Sigmoid colon (tissue), 7 donors: ENCODE measurements at places on chromosomes 11 and 22. TPM values are rescaled to one million over a fixed set of nuclear protein-coding genes. Genes with fewer than 3 reads are reported as not detected.

DNA sequence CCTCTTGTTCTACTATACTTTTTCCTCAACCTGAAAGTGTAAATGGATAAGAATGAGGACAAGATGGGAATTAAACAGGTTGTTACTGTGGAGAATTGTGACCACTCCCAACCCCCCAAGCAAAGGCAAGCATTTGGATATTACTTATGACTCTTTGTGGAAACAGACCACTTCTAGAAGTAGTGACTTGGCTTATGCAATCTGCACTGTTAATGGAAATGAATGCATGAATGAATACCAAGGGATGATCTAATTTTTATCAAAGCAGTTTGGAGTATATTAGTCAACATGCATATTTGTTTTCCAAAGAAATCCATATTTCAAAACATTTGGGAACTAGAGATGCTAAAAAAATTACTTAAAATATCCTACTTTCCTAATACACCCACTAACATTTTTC is 35.3 kb downstream of the AMOTL1 start:
- no peak for DNase-seq

DNA sequence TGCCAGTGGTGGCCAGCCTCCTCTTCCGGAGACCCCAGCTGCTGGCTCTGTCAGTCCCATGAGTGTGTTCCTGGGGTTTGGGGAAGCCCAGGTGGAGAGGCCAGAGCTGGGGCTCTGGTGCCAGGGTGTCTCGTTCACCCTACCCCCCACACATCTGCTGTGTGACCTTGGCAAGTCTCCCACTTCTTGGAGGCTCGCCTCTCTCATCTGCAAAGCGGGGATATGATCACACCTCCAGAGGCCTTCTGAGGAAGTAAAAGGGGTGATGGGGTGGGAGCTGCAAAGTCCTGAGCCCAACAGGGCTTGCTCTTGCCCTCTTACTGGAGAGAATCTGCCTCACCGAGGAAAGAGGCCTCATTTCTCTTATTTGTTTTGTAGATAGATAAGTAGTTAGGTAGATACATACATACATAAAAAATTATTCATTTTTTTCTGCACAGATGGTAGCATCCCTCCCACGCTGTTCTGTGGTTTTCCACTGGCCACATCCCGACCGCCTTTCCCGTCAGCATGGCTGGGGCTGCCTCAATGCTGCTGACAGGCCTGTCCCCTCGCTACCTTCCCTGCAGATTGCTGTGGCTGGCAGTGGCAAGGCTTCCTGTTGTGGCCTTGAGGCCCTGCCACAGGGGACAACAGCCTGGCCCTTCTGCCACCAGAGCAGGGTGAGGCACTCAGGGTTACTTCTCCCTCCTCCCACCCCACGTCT is 23.9 kb downstream of the MYO7A start:
- no peak for DNase-seq

DNA sequence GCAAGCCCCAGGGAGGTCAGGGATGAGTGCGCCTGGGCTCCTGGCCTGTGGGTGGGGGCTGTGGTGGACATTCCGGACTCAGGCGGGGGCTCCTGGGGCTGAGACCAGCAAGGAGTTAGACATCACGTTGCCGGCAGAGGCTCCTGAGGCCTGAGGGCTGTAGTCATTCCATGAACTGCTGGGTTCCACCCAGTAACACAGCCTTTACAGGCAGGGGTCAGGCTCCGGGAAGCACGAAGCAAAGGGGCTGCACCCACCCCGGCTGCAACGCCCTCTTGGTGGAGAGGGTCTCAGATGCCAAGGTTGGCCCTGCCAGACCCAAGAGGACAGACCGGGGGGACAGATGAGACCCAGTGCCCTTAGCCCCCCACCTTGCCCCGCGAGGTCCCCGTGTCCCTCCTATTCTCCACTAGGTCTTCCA is 9.0 kb downstream of the TNNT3 start:
- DNase-seq, result no peak

The TEX54 gene
- 2.1 TPM for total RNA-seq

- DNase-seq, result peak; percentile 73
These were observed 56.9 kb downstream of the PARVA start for GRCh38 chr11:12434325-12434654.

DNA sequence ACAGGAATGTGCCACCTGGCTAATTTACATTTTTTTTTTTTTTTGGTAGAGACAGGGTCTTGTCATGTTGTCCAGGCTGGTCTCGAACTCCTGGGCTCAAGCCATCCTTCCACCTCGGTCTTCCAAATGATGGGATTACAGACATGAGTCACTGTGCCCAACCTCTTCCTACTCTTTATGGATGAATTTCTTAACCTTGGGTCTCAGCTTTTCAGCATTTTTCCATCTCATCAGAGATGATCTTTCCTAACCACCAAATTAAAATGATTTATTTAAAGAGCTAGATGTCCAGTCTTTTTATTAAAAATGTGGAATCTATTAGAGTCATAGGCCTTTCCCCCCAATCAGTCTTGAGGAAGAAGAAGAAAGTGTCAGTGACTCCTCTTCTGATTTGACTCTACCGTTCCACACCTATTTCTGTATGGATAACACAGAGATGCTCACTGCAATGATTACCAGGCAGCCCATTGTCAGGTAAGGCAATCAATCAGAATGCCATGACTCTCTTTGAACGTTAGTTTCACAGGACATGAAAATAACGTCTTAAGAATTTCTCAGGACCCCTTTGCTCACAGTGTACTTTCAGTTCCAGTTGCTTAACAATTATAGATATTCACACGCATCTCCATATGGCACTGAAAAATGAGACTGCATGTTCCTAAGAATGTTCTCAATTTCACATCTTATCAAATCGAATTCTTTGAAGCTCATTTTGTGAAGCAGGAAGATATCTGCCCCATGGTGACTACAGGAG is 51.0 kb downstream of the MIAT start:
- no peak for DNase-seq

GRCh38 chr11:32429477-32429876 is 5.9 kb downstream of the WT1 start:
- no peak for DNase-seq

DNA sequence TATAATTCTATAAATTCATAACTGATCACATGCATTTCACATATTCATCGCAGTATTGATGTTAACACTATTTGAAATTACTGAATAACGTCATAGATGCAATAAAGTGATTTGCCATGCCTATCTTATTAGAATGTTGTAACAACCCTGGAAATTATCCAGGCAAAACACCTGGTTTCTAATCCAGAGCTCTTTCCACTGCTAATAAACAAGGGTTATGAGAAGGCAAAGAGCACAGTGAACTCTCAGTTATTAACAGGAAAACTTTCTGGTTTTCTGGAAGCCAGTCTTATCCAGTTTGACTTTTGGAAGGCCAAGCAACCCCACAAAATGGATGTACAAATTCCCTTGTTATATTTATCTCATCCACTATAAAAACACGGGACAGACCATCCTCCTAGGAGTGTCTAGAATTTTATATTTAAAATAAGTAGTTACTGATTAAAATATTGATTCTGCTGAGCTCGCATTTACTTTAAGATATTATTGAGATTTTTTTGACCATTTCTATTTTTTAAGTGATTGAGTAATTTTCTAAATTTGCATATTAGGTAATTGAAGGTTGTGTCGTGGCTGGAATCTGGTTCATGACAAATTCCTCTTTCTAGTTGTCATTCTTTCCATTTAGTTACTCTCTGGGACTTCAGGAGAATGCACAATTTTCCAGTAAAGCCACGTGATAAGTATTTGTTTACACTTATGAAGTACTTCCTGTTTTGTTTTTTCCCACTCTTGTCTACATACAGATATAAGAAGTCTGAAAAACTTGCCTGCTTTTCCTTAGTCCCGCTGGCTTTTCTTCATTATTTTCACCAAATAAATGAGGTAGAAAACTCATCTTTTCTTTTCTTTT is 47.9 kb downstream of the DCUN1D5 start:
- DNase-seq, result no peak

- no peak for DNase-seq
These were observed 19.1 kb downstream of the ST14 start for GRCh38 chr11:130178441-130179339.

The LRRC10B gene
- total RNA-seq, result 4.4 TPM

- no peak for DNase-seq
These were observed 119.1 kb downstream of the MN1 start for GRCh38 chr22:27682437-27682836.

The DLG2 gene
- 11.3 TPM for total RNA-seq

GRCh38 chr11:118084247-118084646 is 2.5 kb downstream of the SMIM35 start:
- no peak for DNase-seq

The LRRC56 gene
- total RNA-seq, result not detected

The ZNF202 gene
- 7.1 TPM for total RNA-seq

DNA sequence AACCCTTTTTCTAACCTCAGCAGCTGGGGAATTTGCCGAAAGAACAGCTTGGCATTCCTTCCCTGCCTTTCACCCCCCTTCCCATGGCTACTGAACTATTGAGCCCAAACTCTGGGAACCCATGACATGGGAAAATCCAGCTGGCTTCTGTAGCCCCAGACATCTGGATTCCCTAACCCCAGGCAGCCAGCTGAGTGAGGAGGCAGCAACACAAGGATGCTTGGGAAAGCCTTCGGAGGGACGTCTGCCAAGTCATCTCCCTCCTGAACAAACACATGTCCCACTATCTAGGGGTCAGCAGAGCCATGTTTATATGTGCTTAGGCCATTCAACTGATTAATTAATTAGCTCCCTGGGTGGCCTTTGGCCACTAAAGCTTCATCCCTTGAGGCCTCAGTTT is 21.6 kb downstream of the LRRC55 start:
- peak; percentile 90 for DNase-seq
